Stimulated activated CD8-positive, alpha-beta memory T cell treated with anti-CD3 and anti-CD28 coated beads, Interleukin-7, amount 100 ng/mL, for 1 hour (primary cell): ENCODE measurements at places on chromosomes 4 and X.

- no peak for DNase-seq
These were observed 7.8 kb downstream of the STAP1 start for GRCh38 chr4:67566335-67566734.

DNA sequence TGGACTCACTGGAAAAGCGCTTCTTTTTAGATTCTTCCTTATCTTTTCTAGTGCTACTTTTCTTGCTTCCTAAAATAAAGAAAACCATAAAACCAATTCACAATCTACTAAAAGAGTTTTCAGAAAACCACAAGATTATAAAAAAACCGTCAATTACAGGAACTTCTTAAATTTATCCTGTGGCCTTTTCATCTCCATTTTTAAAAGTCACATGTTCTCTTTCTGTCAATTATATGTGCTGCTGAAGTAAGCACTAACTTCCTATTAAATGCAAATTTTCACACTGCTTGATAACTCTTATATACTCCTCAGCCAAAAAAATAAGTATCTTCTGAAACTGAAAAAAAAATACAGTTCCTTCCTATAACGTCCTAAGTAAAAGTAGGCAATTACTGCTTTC, 32.8 kb downstream of the CENPC start:
- DNase-seq: no peak

DNA sequence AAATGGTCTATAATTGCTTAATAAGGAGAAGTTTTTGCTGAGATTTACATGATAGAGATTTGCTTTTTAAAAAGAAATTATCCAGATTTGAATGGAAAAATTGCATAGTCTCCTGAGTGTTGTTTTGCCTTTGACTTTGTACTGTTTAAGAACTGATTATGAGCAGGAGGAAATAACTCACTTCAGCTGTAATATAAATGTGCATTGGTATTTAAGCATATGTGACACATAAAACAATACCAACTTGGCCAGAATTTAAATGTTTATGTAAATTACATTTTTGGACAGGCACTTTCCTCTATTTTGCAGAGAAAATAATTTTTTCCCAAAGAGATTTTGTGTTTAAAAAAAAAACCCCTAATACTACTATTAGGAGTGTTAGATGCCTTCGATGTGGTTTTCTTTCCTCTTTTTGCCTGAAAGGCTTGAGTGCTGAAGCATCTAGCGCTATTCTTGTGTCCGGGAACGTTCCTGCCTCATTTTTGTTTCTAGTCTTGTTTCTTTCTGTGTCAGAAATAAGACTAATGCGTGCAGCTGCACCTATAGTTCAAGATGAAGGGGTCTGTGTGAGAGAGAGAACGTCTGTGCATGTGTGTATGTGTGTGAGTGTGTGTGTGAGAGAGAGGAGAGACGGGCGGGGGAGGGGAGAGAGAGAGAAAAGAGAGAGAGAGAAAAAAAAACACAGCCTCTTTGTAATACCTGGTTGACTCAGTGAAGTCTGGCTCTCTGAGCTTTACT, 60.8 kb downstream of the TBL1X start:
- no peak for DNase-seq

DNA sequence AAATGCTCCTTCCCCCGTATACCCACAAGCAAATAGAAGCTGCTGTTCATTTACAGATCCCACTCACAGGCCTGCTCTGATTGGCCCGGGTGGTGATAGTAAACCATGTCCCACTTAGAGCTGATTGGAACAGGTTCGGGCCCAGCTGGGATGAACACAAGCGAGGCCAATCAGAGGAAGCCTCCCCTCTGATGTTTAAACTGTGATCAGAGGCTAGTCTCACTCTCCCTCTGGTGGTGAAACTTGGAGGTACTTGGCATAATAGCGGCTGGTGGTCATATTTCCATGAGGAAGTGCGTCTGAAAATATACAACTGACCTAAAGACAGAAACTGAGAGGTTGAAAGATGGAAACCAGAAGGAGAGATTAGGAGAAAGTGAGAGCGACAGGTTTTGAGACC, 51.5 kb upstream of the TRPC3 start:
- DNase-seq: no peak

DNA sequence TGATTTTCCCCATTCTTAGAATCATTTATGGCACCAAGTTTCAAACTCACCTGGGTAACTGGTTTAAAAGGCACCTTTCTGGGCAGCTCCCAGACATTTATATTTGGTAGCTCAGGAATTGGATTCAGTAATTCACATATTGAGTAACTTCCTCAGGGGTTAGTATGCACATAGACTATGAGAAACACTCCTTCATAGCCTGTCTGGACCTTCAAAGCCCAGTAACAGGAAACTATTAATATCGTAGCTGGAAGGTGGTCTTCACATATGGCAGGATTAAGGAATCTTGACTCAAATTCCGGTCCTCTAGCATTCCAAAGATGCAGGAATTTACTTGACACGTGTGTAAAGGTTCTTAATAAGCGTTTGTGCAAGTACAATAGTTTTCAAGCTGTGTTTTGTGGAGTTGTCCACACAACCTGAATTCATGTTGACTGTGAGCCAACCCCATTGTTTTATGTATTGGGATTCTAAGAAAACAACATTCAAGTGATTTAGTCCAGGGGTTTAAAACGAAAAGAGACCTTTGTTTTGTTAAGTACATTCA, 78.4 kb downstream of the PLS3 start:
- no peak for DNase-seq
